MG63 (cell line): ENCODE measurements at places on chromosomes 13 and 19. TPM values are rescaled to one million over a fixed set of nuclear protein-coding genes. Genes with fewer than 3 reads are reported as not detected.

The TEX26 gene
- total RNA-seq = not detected in 2 replicates

The BEST2 gene
- total RNA-seq = 0.30 TPM in 1 of 2 replicates, not detected in the other

The CUL4A gene
- 157 and 2,206 TPM in 2 replicates for total RNA-seq

The CATSPERD gene
- not detected in 2 replicates for total RNA-seq

The KIR3DL2 gene
- total RNA-seq = not detected in 2 replicates

The LIG4 gene
- 6.4 and 9.2 TPM in 2 replicates for total RNA-seq

The TEX29 gene
- total RNA-seq = not detected in 2 replicates

The CEBPA gene
- total RNA-seq = 4.2 and 4.5 TPM in 2 replicates

The FUT2 gene
- total RNA-seq = not detected in 2 replicates

The SERPINE3 gene
- total RNA-seq = not detected in 2 replicates

The CRLF1 gene
- total RNA-seq = 6.6 and 16.9 TPM in 2 replicates

The SCEL gene
- total RNA-seq = not detected in 2 replicates

The TEX101 gene
- total RNA-seq = not detected in 2 replicates
